H1 (cell line): ENCODE measurements at places on chromosomes 2 and 18. TPM values are rescaled to one million over a fixed set of nuclear protein-coding genes. Genes with fewer than 3 reads are reported as not detected.

DNA sequence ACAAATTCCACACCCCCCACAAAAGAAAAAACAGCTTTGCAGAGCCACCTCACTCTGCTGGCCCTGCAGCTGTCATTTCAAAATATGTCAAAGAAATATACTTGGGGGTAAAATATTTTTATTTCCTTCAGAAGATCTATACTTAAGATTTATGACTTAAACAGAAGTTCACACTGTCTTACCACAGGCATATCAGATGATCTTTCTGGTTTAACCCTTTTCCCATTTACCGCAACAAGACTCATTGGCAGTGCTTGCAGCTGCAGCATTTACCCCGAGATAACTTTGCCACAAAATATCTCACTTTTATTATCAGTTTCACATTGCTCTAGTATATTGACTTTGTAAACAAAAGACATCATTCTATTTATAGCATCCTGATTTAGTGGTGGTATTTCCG lies 21.6 kb upstream of the SLC35G4 start:
- no peak for DNase-seq

DNA sequence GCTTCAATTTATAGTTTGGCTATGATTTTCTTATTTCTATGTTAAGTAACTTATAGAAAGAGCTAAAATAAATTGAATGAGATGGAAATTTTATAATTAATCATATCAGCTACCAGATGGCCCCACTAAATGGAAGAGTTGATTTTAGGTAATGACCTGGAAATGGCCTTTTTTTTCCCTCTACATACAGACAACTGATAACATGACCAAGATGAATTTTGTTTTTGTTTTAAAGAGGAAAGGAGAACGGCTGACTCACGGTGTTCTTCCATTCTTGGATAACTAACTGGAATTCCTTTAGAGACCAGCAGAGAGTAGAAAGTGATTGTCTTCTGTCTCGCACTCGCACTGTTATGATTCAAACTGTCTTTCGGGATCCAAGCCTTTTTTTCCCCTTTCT lies 91.0 kb downstream of the TMEM185B start:
- no peak for DNase-seq

DNA sequence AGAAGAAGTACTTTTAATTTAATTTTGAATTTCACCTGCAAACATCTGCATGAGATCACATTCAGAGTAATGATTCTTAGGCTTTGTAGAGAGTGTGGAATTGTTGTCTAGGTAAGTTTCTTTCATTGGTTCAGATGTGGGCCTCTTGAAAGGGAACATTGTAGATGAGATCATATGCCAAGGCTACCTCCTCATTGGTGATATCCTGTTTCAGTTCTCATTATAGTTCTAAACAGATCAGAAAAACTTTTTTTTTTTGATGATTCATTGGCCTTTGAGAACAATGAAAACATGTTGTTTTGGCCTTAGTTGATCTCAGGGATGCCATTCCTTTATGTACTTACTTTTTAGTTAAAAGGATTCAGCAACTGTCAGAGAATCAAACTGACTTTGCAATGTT lies 44.5 kb downstream of the EML6 start:
- no peak for DNase-seq

DNA sequence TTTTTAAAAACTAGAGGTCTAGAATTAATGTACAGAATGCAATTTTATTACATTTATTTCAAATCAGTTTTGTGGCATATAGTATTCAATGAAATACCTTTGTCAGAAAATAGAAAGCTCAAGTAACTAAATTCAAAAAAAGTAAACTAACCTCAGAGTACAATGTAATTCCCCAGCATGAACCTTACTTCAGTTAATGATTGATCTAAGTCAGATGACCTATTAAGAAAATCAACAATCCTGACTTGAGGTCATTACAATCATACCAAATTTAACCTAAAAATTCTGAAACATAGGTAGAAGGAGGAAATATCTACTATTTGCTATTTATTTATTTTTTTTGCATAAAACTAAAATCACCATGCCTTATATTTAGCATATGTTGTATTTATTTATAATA lies 142.9 kb downstream of the CCDC102B start:
- no peak for DNase-seq

- DNase-seq = no peak
Observed at GRCh38 chr18:39842366-39842914, 2112.6 kb upstream of the PIK3C3 start.

GRCh38 chr2:215010390-215010789 lies 128.0 kb downstream of the ABCA12 start:
- no peak for DNase-seq

GRCh38 chr2:71603851-71604725 lies 150.7 kb downstream of the DYSF start:
- DNase-seq = no peak

GRCh38 chr18:45069546-45069945 lies 388.9 kb downstream of the SETBP1 start:
- DNase-seq = no peak

DNA sequence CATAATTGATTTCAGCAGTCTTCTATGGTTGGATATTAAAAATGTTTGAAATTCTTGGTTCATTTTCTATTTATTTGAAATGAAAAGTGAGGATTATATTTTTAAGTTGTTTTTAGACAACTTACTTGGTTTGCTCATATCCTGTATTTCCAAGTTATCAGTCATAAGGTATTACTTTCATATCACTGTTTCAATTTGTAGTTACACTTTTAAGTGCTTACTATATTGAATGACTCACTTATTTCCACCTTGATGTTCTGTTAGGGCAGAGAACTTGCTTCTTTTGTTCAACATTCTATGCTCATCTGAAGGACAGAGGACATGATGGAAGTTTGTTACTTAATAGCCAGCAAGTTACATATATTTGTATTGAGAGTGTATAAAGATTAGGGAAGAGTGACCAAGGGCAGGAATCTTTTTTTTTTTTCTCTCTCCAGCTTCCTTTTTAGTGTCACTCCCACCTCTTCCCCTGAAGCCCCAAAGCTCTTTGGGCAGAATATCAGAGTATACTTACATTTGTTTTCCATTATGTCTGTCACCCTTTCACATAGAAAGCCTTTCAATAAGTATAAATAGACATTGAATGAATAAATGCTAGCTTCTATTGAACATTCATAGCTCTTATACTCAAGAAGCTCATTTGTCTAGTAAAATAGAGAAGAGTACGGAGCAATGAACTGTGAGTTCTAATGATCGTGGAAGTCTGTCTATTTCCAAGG lies 28.1 kb downstream of the PIK3C3 start:
- no peak for DNase-seq

DNA sequence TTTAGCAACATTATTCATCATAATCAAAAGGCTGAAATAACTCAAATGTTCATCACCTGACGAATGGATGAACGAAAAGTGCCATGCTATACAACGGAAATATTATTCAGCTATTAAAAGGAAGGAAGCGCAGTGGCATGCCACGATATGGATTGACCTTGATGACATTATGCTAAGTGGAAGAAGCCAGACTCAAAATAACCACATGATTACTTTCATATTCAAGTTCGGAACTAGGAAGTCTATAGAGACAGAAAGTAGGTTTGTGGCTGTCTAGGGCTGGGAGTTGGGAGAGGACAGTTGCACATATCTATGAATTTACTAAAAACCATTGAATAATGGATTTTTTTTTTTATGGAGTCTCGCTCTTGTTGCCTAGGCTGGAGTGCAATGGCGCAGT lies 13.4 kb upstream of the PDIA6 start:
- no peak for DNase-seq

GRCh38 chr18:10301831-10302483 lies 152.5 kb upstream of the APCDD1 start:
- no peak for DNase-seq

DNA sequence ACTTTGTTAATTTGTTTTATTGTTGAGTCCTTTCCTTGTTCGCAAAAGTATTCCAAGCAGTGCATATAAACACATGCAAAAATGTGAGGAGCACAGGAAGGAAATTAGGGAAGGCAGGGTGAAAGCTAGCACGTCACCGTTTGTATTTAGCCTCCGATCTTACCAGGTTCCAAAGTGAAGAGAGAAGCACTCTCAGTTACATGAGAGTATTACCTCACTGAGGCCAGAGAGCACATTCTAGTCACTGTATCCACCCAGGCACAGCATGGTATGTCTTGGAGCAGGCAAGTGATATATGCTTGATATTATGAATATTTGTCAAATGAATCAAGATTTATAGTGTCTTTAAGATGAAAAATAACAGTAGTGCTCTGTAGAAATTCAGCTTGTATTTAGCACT lies 6.5 kb upstream of the TMEM182 start:
- DNase-seq = no peak

DNA sequence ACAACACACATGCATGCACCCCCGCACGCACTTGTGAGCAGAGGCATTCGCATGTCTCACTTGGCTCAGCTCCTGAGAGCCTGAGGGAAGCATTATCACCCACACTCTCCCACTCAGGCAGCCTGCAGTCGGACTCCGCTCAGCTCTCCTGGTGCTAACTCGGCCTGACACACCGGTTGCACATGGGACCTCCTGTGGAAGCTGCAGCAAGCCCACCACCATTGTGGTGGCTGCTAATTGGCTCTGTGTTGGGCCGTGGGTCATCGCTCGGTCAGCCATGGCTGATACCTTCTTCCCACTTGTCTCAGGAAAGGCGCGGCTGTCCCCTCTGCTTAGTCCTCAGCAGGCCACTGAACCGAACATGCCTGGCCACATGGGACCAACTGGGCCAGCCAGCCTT lies 13.7 kb upstream of the TEX261 start:
- DNase-seq = no peak

- no peak for DNase-seq
Observed at GRCh38 chr2:235605312-235606003, 111.6 kb downstream of the AGAP1 start.

DNA sequence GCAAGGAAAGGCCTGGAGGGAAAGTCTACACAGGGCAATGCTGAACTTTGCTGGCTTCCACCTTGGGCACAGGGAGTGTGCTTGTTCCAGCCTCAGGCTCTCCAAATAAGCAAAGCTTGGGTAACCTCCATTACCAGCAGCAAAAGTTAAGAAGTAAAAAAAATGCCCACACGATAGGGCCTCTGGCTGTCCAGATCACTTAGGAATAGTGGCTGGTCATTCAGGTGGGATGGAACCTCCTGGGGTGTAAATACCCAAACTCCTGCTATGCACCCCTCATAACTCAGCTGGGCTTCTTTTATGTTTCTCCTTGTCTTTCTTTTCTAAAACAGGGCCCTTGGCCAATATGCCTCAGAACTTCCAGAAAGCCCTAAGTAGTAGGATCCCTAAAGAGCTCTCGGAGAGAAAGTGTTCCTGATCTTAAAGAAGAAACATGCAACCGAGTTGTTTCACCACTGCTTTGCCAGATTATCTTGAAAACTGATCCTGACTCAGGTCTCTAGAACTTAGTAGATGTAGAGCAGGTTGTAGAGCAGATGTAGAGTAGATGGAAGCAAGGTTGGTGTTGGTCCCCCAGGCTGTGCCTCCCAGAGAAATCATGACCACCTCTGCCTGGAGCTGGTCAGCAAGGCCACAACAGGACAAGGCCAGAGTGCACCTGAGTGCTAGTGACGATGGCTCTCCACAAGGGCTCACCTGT lies 2.0 kb upstream of the OSR1 start:
- DNase-seq = no peak

DNA sequence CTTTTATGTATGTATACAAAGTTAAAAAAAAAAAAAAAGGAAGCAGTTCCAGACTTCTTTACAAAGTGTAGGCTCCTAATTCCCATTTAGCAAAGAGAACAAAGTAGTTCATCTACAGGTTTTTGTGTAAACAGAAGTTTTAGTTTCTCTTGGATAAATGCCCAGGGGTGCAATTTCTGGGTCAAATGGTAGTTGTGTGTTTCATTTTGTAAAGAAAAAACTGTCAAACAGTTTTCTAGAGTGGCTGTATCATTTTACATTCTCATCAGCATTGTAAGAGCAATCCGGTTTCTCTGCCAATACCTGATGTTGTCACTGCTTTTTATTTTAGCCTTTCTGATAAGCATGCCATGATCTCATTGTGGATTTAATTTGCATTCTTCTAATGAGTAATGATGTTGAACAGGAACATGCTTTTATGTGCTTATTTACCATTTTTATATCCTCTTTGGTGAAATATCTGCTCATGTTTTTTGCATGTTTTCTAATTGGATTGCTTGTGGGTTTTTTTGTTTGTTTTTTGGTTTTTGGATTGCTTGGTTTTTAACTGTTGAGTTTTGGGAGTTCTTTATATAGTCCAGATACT lies 16.6 kb upstream of the PSME4 start:
- no peak for DNase-seq

GRCh38 chr18:62942578-62942977 lies 227.2 kb downstream of the PHLPP1 start:
- DNase-seq = no peak

- DNase-seq = no peak
Observed at GRCh38 chr2:55910077-55910476, 13.5 kb downstream of the EFEMP1 start.

DNA sequence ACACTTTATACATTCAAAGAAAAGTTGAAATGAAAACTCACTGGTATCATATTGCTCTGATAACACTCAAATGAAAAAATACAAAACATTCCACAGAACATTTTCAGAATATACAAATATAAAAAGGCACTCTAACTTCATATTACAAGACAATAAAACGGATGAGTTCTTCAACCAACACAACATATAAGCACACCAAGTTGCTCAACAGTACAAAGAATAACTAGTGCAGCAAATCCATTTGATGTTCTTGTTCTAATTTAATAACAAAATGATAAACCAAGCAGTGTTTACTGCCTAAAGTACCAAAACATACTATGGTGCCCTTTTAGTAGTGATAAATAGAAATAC lies 60.8 kb upstream of the PGAP1 start:
- no peak for DNase-seq

DNA sequence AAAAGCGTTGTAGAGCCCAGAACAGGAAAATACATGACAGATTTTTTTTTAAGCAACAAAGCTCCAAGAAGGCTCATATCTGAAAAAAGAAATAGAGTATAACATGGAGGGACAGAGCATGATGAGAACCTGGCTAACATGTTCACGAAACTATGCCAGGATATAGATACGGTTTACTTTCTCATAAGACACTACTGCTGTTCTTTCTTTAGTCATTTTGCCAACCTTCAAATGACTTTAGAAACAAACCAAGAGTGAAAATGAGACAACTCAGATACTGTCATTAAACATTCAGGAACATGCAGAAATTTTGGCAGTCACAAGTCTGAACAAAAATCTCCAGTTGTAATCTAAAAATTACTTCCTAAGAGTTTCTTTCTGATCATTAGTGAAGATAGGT lies 14.3 kb downstream of the LPIN2 start:
- no peak for DNase-seq

GRCh38 chr2:128305555-128306080 lies 13.1 kb downstream of the HS6ST1 start:
- no peak for DNase-seq

GRCh38 chr2:23480957-23481797 lies 96.2 kb downstream of the KLHL29 start:
- DNase-seq = no peak

Gene WDR12
- total RNA-seq = 150 and 183 TPM in 2 replicates

Gene CDH19
- not detected in 2 replicates for total RNA-seq

Gene FZD7
- 246 TPM in 2 replicates for total RNA-seq

Gene MTA3
- total RNA-seq = 184 and 197 TPM in 2 replicates

Gene SGPP2
- not detected in 2 replicates for total RNA-seq

Gene SLC4A3
- total RNA-seq = 6.5 and 7.4 TPM in 2 replicates

Gene AMER3
- 0.19 and 0.55 TPM in 2 replicates for total RNA-seq

Gene NFE2L2
- 32.3 and 33.2 TPM in 2 replicates for total RNA-seq

Gene CNGA3
- not detected in 2 replicates for total RNA-seq

Gene FEV
- not detected in 2 replicates for total RNA-seq

Gene TTN
- total RNA-seq = 6.9 and 9.7 TPM in 2 replicates

Gene RIT2
- total RNA-seq = 2.5 and 3.2 TPM in 2 replicates

Gene ATAD2B
- 15.3 and 16.1 TPM in 2 replicates for total RNA-seq
